Left ventricle myocardium inferior (tissue), 1 donor: ENCODE measurements at places on chromosomes 5 and 9. TPM values are rescaled to one million over a fixed set of nuclear protein-coding genes. Genes with fewer than 3 reads are reported as not detected.

Gene CDH9
- not detected for total RNA-seq

Gene RNF183
- not detected for total RNA-seq

Gene LVRN
- total RNA-seq = 0.14 TPM

Gene DRD1
- not detected for total RNA-seq

GRCh38 chr5:60738933-60739332 is 39.0 kb upstream of the DEPDC1B start:
- no peak for DNase-seq
- no peak overlapping the region for H3K4me3 ChIP-seq
- no peak overlapping the region for H3K27ac ChIP-seq
- no peaks in the 10 kb centered on the region for H3K4me1 ChIP-seq
- no peaks in the 10 kb centered on the region for H3K36me3 ChIP-seq
- no peaks in the 10 kb centered on the region for H3K27me3 ChIP-seq

GRCh38 chr5:17238521-17239041 is 21.1 kb downstream of the BASP1 start:
- no peak overlapping the region for H3K27ac ChIP-seq
- no peak overlapping the region for H3K4me3 ChIP-seq
- H3K27me3 ChIP-seq = peaks cover 10% of the 10 kb centered on the region
- no peak for DNase-seq
- H3K36me3 ChIP-seq = no peaks in the 10 kb centered on the region

DNA sequence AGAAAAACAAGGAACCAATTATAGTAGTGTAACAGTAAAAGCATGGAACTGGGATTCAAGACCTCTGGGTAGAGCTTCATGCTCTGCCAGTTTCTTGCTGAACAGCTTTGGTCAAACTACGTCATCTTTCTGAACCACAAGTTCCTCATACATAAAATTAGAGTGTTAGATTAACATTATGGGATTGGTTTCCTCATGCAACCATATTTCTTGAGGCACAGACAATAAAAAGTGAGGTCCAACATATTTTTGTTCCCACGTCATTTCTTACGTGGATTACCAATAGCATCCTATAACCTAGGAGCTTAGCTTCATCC is 354.8 kb downstream of the TMEM232 start:
- H3K27ac ChIP-seq = no peak overlapping the region
- no peaks in the 10 kb centered on the region for H3K36me3 ChIP-seq
- no peak for DNase-seq
- H3K4me3 ChIP-seq = no peak overlapping the region
- no peaks in the 10 kb centered on the region for H3K4me1 ChIP-seq
